Karpas-422 (cell line): ENCODE measurements at places on chromosomes 3 and 15. TPM values are rescaled to one million over a fixed set of nuclear protein-coding genes. Genes with fewer than 3 reads are reported as not detected.

C2CD4A gene
- not detected in 2 replicates for total RNA-seq

DNA sequence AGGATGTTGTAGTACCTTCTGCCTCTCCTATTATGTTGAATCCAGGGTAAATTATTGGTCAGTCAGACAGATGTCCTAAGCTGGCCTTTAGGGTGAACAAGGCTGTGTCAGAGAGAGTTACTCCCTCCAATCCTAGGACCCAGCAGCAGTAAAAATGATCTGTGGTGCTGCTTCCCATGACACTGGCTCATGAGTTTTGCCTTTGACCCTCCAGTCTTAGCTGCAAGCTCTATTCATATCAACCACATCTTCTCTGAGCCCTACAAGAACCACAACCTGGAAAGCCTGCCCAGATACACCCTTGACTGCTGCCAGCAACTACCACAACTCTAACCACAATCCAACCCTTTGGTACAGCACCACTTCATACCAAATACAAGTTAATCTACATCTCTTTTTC lies 27.2 kb upstream of the PHLDB2 start:
- H3K36me3 ChIP-seq, result no peaks in the 10 kb centered on the region
- peak overlapping the region; percentile 30; the same call in 1 of the 2 replicates for H3K27ac ChIP-seq
- H3K27me3 ChIP-seq, result no peaks in the 10 kb centered on the region
- DNase-seq, result no peak

DNA sequence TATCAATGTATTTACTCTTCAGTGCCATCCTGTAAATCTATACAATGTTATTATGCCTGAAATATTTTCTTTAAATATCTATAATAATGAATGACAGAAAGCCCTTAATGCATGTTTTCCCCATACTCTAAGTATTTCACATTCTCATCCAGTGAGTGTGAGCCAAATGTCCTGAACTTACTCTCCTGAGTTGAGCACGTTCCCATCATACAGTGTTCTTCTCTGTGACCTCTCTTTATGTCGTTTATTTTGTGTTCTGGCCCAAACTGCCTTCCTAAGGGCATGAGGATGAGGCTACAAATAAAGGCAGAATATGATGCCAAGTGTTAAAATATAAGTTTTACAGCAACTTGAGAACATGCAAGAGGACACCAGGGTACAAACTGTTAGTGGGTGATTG lies 3.3 kb downstream of the OSBPL10 start:
- no peak for DNase-seq
- peaks cover 32% of the 10 kb centered on the region for H3K36me3 ChIP-seq
- peak overlapping the region; percentile 62 for H3K4me3 ChIP-seq
- peaks cover 81% of the 10 kb centered on the region for H3K4me1 ChIP-seq
- H3K27ac ChIP-seq, result peak overlapping the region; percentile 98

CD200R1 gene
- not detected in 2 replicates for total RNA-seq

- H3K27ac ChIP-seq, result no peak overlapping the region
- H3K36me3 ChIP-seq, result no peaks in the 10 kb centered on the region
- no peak overlapping the region for H3K4me3 ChIP-seq
- H3K27me3 ChIP-seq, result no peaks in the 10 kb centered on the region
- H3K4me1 ChIP-seq, result no peaks in the 10 kb centered on the region
These were observed 8.5 kb downstream of the TRAT1 start for GRCh38 chr3:108830991-108831614.

GOLGA6L7 gene
- not detected in 2 replicates for total RNA-seq

- H3K4me1 ChIP-seq, result no peaks in the 10 kb centered on the region
- no peaks in the 10 kb centered on the region for H3K27me3 ChIP-seq
- no peak for DNase-seq
- no peak overlapping the region for H3K27ac ChIP-seq
- peak overlapping the region; percentile 34; the same call in 1 of the 2 replicates for H3K4me3 ChIP-seq
- no peaks in the 10 kb centered on the region for H3K36me3 ChIP-seq
These were observed 26.9 kb upstream of the THRB start for GRCh38 chr3:24521420-24522145.

DNA sequence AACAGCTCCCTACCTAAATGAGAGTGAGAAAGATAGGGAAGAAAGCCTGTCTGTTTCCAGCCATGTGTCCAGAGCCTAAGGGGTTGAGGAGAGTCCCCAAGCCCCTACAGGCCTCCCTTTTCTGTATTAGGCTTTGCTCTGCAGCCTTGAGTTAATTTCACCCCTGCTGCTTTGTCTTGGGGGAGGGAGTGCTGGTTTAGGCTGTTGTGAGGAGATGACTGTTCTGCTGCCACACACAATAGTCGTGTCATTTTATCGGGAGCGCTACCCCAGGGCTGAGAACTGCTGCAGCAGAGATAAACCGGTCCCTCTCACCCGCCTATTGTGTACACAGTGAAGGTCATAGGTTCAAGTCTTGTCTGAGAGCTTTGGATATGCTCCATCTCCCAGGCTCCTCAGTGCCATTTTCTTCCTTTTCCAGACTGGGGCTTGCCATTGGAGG lies 1.4 kb downstream of the ZNF609 start:
- no peak for DNase-seq
- peak overlapping the region; percentile 59 for H3K27ac ChIP-seq
- H3K36me3 ChIP-seq, result 0 out of 2 replicates have a peak, but pooled peaks cover 3% of the 10 kb centered on the region
- H3K4me3 ChIP-seq, result peak overlapping the region; percentile 71

DNA sequence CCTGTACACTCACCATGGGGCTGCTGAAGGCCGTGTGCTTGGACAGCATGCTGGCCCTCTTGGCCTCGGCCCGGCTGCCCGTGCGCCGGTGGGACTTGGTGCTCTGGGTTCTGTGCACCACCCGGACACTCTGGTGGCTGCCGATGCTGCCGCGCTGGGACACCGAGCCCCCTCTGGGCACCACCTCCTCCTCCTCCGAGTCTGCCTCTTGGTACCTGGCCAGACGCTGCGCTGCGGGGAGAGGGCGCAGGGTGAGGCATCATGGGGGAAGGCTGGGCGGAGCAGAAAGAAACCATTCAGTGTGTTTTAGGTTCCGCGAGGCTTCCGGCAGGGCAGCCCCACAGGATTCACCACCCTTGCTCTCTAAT lies 145.0 kb downstream of the ATP10A start:
- H3K27ac ChIP-seq, result no peak overlapping the region
- no peaks in the 10 kb centered on the region for H3K27me3 ChIP-seq
- DNase-seq, result no peak
- H3K4me3 ChIP-seq, result no peak overlapping the region

DNA sequence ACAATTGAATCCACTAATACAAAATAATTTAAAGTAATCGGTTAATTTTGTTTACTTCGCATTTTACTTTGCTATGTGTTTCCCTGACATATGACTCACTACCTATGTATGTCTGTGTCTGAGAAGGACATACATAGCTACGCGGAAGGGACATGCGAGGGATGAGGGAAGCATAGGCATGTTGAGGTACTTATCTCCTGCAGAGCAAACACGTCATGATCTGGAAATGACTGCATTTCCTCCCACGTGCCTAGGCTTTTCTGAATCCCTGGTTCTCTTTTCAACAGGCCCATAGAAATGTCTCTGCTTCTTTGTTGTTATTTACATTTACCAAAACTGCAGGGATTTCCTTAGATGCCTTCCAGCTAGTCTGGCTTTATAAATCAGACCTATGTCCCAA lies 27.5 kb downstream of the ALCAM start:
- H3K27me3 ChIP-seq, result no peaks in the 10 kb centered on the region
- no peak overlapping the region for H3K4me3 ChIP-seq
- DNase-seq, result peak; percentile 26
- no peaks in the 10 kb centered on the region for H3K36me3 ChIP-seq
- no peak overlapping the region for H3K27ac ChIP-seq
- H3K4me1 ChIP-seq, result no peaks in the 10 kb centered on the region

- no peaks in the 10 kb centered on the region; the same call in 1 of the 2 replicates for H3K36me3 ChIP-seq
- no peaks in the 10 kb centered on the region for H3K27me3 ChIP-seq
- no peak for DNase-seq
- H3K4me3 ChIP-seq, result no peak overlapping the region
- no peaks in the 10 kb centered on the region for H3K4me1 ChIP-seq
These were observed 140.3 kb downstream of the NR2F2 start for GRCh38 chr15:96470681-96471310.
